ENCODE measurements at places on chromosomes 4 and X.
A peak's percentile ranks its signal among the peaks of the same experiment; 100 is the strongest.

- DNase-seq, result no peak
Observed at GRCh38 chr4:146495269-146495668, 26.5 kb downstream of the SLC10A7 start.

GRCh38 chrX:41750716-41751115, 26.7 kb downstream of the GPR82 start:
- DNase-seq, result no peak

GRCh38 chr4:26937139-26937538, 76.5 kb downstream of the STIM2 start:
- DNase-seq, result no peak

- DNase-seq, result no peak
Observed at GRCh38 chrX:111103246-111103645, 7.3 kb downstream of the PAK3 start.

GRCh38 chr4:149932188-149932587, 116.5 kb upstream of the IQCM start:
- DNase-seq, result no peak

- DNase-seq, result no peak
Observed at GRCh38 chr4:16579866-16580265, 318.6 kb downstream of the LDB2 start.

DNA sequence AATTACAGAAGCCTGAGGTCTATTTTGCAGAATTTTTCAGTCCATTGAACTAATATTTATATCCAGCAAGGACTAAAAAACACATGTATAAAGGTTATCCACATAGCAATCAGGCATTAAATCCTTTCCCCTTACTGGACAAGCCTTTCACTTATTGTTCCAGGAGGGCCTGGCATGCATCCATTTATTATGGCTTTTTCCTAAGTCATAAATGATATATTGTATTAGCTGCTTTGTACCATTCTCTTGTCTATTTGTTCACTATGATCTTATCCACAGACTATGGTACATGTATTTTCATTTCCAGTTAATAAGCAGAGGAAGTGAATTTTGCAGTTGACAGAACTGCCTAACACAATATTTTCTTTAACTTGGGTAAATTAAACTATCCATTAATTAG, 105.4 kb upstream of the ANK2 start:
- no peak for DNase-seq

DNA sequence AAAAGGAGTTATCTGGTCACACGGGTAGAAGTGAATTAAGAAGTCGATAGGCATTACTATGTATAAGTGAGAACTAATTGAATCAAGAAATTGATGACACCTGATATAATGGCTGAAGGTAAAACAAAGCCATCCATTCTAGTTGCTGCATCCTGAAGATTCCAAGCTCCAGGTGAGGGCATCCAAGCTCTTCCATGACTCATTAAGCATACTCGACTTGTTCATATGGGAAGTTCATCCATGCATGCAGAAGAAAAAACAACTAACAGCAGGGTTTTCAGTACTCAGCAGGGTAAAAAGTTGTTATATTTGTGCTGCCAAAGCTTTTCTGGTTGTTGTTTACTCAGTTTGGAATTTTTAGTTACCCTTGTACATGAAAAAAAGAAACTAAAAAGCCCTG, 508.0 kb upstream of the CXorf51A start:
- DNase-seq, result no peak

GRCh38 chr4:82988323-82988832, 22.2 kb downstream of the LIN54 start:
- no peak for DNase-seq

GRCh38 chr4:120801137-120801758, 121.3 kb downstream of the PRDM5 start:
- no peak for DNase-seq

GRCh38 chr4:166198516-166199310, 325.7 kb downstream of the TLL1 start:
- no peak for DNase-seq

GRCh38 chr4:2136726-2137125, 77.6 kb downstream of the NAT8L start:
- no peak for DNase-seq

DNA sequence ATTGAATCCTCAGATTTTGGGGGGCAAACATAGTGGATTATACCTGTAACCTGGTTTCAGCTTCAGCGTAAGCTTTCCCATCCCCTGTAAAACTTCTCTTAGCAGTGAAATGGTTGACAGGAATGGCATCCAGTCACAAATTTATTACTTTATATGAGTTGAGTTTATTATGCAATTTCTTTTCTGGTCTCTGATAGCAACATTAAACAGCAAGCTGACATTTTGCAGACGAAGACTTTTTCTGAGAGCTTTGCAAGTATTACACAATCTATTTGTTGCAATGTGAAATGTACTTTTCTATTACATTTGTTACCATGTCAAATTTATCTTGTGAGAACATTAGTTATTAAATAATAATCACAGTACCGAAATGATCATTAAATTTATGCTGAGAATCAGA, 60.6 kb downstream of the GSPT2 start:
- no peak for DNase-seq

GRCh38 chr4:172844556-172844955, 324.1 kb upstream of the GALNT7 start:
- no peak for DNase-seq

DNA sequence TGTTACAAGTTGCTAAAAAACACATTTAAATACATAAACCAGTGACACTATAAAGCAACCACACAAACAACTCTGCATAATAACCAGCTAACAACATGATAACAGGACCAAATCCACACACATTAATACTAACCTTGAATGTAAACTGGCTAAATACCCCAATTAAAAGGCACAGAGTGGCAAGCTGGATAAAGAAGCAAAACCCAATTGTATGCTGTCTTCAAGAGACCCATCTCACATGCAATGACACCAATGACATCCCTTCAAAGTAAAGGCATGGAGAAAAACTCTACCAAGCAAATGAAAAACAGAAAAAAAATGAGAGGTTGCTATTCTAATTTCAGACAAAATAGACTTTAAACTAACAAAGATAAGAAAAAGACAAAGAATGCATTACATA, 34.4 kb upstream of the USP46 start:
- no peak for DNase-seq

- no peak for DNase-seq
Observed at GRCh38 chr4:79141530-79141929, 184.3 kb downstream of the NAA11 start.

- no peak for DNase-seq
Observed at GRCh38 chr4:186798951-186799659, 75.4 kb upstream of the FAT1 start.

- no peak for DNase-seq
Observed at GRCh38 chr4:128295255-128295654, 7.6 kb upstream of the PGRMC2 start.

- DNase-seq, result peak; percentile 30
Observed at GRCh38 chrX:23667239-23668177, at the start of gene PRDX4. TSS of gene PRDX4 (plus strand) at chrX:23667493. CDS start at chrX:23667571, 78 bp downstream.

DNA sequence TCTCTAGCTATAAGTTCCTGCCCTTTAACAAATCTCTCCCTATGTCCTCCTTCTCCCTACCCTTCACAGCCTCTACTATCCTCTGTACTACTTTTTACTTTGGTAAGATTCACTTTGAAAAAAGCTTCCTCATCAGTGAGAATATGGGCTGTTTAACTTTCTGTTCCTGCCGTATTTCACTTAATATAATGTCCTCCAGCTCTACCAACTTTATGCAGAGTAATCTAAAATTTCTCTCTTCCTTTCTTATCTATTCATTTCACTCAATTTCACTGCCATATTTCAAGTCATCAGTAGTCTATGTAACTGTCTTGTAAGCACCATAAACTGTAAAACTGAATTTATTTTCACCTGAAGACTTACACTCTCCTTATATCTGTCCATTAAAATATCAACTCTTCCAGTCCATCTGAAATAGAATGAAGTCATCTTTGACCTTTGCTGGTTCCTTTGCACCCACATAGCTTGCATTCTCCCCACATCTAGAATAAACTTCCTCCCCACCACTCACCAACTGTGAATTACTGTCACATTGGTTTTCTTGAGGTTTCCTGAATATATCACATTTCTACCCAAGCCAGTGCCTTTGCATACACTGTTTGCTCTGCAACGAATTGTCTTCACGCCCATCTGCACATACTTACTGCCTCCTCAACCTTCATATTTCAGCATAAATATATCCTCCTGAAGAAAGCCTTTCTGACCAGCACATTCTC, 54.6 kb downstream of the ARAP2 start:
- no peak for DNase-seq

DNA sequence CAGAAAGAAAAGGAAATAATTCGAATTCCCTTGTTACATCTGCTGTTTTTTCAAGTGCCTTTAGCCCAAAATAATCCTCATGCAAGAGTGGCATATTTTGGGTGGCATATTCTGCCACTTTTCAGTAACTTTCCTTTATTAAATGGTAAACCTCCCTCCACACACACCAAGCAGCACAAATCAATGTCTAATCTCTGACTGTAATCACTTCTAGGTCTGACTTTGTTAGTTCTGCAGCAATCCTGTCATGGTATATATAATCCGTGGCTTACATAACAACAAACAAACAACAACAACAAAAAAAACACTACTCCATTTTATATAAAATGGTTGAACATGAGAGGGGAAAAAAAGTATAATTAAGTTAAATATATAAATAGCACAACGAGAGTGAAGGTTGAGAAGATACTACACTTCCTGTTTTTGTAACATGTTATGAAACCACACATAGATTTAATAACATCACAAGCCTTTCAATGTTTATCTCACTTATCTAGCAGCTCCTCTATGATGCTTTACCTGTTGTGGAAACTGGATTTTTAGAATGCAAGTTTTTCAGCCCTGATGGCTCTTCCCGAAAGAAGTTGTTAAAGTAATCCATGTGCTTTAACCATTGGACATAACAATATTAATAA, 715.4 kb downstream of the GRXCR1 start:
- no peak for DNase-seq

- no peak for DNase-seq
Observed at GRCh38 chr4:39961311-39961877, 16.3 kb downstream of the PDS5A start.

- DNase-seq, result no peak
Observed at GRCh38 chr4:38099908-38100407, 139.8 kb downstream of the PTTG2 start.

GRCh38 chrX:51837921-51838320, 55.5 kb upstream of the MAGED1 start:
- DNase-seq, result no peak

- no peak for DNase-seq
Observed at GRCh38 chr4:74304095-74304625, 4.1 kb upstream of the EPGN start.

- DNase-seq, result no peak
Observed at GRCh38 chrX:154548028-154548316, 552 bp downstream of the IKBKG start.

DNA sequence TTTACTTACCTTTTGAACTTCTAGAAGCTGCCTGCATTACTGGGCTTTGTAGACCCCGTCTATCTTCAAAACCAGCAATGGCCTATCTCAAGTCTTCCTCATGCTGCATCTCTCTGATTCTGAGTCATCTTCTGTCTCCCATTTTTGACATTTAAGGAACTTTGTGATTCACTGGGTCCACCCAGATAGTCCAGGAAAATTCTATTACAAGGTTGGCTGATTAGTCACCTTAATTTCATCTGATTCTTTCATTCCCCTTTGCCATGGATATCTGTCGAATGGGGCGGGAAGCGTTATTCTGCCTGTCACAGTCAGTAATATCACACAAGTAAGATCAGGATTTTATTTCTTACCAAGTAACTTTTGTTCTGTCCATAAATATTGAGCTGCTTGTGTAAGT, 618.0 kb downstream of the CCSER1 start:
- no peak for DNase-seq

GRCh38 chr4:102579794-102580462, 78.8 kb downstream of the NFKB1 start:
- DNase-seq, result no peak

GRCh38 chr4:7435471-7436061, 836 bp upstream of the PSAPL1 start:
- no peak for DNase-seq

GRCh38 chrX:103520386-103520785, 1.1 kb upstream of the RAB40A start:
- no peak for DNase-seq
